Fibroblast of skin of right biceps (primary cell): ENCODE measurements at places on chromosomes 3 and 15.

- no peak for DNase-seq
Measured at GRCh38 chr3:126525091-126525852, 1.3 kb downstream of the CHST13 start.

DNA sequence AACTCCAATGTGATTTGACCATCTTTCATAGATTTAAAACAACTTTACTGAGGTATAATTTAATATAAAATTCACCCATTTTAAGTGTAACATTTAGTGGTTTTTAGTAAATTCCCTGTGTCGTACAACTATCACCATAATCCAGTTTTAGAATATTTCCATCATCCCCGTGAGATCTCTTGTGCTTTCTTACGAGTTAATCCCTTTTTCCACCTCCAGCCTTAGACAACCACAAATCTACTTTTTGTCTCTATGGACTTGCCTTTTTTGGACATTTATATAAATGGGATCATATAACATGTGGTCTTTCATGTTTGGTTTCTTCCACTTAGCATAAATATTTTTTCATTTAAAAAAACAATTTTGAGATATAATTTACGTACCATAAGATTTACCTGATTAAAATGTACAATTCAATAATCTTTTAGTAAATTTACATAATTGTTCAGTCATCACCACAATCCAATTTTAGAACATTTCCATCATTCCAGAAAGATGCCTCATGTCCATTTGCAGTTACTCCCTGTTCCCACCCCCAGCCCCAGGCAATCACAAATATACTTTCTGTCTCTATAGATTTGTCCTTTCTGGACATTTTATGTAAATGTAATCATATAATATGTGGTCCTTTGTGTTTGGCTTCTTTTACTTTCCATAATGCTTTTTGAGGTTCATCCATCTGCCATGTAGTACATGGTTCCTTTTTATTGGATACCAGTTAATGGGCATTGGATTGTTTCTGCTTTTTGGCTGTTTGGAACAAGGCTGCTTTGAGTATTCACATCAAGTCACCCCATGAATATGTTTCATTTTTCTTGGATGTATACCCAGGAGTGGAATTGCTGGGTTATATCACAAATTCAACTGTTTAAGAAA, 3.1 kb downstream of the OXSR1 start:
- peak; percentile 81 for DNase-seq

DNA sequence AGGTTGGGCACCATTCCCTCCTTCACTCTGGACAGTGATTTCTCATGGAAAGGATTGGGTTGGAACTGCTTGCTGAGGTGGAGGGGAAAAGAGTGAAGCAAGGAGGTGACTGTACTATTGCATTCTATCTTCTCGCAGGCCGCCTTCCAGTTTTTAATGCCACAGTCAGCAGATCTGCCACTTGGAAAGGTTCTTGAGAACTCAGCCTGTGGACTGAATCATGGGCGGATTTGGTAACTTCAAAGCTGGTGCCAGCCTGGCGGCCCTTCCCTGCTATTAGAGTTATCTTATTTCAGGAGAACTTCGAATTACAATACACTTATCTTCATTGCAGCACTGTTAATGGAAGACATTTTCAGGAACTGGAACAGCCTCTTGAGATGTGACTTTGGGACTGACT, 23.1 kb upstream of the SLC28A2 start:
- DNase-seq: no peak

DNA sequence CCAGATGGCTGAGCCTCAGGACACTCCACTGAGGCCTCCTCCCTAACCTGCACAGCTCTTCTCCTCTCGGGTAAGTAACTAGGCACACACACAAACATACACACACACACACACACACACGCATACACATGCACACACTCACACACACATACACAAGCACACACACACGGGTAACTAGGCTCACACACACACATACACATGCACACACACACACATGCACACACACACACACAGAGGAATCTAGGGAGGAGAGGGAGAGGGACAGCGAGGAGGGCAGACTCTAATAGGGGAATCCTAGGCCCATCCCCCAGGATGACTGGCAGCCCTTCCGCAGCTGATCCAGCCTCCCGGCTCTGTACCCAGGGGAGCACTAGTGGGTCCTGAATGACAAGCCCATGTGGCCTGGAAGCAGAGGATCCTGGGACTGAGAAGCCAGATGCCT, 177.4 kb upstream of the LINGO1 start:
- DNase-seq: peak; percentile 14

GRCh38 chr3:18087988-18088387, 337.2 kb downstream of the SATB1 start:
- peak; percentile 22 for DNase-seq

DNA sequence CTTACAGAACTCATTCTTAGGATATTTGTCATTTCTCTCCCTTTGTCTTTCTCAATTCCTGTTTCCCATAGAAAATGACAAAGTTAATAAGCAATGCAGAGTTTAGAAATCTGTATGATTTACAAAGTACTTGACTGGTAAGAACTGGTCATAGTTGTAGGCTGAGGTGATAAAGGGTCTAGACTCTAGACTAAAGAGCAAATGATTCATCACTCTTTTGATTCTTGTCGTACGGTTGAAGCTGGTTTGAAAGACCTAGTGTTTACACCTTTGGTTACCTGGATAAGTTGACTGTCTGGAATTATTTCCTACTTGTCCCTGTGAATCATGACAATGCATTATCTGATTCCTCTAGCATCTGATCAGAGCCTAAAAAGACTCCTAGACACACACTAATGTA, 58.9 kb upstream of the TP63 start:
- DNase-seq: peak; percentile 49

DNA sequence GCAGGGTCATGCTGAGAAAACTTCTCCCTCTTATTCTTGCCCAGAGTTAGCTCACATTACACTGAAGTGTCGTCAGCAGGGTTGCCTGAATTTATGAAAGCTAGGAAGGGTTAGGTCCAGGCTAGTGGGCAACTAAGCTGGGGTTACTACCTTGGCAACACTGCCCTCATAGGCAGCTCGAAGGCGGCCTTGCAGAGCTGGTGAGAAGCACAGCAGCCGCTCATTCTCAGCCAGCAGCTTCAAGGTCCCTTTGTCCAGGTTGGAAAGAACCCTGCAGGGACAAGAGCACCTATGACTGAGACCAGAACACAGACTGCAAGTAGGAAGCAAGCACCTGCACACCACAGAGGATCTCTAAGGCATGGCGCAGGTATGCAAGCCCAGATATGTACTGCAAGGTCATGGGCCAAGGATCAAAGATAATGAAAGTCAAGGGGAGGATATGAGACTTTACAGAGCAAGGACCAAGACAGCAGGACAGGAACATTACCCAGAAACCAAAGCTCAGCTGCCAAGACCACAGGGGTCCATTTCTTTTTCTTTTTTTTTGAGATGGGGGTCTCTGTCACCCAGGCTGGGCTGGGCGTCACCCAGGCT, 2.8 kb downstream of the CDAN1 start:
- no peak for DNase-seq

DNA sequence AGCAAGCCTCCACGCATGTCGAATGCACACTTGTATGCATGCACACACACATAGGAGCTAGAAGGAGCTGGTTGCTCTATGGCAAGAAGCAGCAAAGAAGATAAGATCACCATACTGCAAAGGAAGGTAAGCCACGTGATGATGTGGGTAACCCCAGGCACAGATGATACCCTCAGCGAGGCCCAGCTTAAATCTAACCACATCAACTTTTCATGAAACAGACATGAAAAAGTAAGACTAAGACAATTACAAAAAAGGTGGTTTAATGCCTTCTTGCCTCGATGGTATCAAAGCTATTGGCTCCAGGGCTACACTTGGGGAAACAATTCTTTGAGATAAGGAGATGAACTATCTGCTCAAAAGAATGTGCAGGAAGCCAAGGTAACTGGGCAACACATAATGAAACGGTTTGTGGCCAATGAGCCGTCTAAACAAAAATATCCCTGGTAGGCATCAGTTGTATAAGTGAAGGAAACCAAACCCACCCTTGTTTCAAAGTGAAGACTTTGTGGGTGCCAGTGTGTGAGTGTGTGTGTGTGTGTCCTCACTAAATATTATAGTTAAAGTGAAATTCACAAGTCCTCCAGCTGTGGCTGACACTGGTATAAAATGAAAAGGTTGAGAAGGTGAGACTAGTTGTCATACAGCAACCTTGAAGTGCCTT, 365.7 kb upstream of the ICE2 start:
- DNase-seq: no peak

GRCh38 chr3:52286777-52287110, 884 bp upstream of the GLYCTK start:
- DNase-seq: peak; percentile 24

- no peak for DNase-seq
Measured at GRCh38 chr3:139655909-139656595, 21.7 kb downstream of the NMNAT3 start.

GRCh38 chr3:134956844-134957243, 161.8 kb downstream of the EPHB1 start:
- no peak for DNase-seq

GRCh38 chr3:129596194-129597086, 10.0 kb downstream of the PLXND1 start:
- DNase-seq: peak; percentile 96

- peak; percentile 50 for DNase-seq
Measured at GRCh38 chr3:10370429-10370828, 49.5 kb upstream of the SEC13 start.

DNA sequence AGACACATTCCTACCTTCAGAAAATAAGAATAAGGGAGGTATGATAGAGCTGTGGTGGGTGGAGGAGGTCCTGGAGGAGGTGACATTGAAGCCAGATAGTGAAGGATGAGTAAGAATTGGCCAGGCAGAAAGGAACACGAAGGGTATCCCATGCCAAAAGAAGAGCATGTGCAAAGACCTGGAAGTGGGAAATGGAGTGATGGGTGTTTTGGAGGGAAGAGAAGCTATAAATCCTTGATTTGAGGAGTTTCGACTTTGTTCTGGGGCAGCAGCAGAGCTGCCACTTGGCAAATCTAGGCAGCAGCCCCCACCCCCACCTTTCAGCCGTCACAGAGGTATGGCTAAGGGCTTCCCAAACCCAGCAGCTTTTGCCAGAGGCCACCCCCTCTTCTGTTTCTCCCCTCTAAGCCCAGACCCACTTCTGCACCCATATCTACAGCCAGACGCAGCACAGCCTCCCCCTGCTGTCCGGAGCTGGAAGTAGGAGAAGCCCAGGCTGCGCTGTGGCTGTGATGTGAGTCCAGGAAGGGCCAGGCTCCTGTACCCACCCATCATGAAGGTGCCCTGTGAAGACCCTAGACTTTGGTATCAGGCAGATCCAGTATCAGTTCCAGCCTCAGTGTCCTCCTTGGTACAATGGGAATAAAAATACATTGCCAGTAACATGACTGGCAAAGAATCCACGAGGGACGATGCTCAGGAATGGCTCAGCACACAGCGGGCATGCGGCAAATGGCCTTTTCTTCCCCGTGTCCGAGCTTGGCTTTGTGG, 188.7 kb upstream of the LINGO1 start:
- peak; percentile 41 for DNase-seq

DNA sequence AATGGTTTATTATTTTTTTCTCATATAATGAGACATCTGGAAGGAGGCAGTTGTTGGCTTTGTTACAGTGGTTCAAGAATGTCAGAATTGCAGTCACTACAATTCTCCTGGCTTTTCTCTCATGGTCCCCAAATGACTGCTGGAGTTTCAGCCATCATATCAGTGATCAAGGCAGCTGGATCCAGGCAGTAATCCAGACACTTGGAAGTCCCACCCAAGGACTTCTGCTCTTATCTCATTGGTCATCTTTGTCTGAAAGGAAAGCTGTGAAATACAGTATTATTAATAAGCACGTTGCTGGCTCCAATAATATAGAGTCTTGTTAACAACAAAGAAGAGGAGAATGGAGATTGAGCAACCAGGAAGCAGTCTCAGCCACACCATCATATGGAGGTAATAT, 22.9 kb upstream of the MED12L start:
- no peak for DNase-seq

DNA sequence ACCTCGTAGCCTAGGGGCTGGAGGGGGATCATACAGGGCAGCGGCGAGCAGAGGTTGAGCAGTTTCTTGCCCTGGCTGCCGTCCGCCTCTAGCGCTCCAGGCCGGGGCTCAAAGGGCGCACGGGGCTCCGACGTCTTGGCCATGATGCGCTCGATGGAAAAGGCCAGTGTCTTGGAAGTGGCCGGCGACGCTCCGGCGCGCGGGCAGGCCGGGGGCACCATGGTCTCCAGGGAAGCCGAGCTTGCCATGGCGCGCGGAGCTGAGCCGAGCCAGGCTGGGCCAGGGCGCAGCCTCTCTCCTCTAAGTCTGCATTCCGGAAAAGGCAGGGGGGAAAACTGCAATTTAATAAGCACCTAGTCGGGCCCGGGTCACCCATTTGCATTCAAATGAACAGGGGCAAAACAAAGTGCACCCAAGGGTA, 719 bp downstream of the FEZF2 start:
- DNase-seq: no peak

DNA sequence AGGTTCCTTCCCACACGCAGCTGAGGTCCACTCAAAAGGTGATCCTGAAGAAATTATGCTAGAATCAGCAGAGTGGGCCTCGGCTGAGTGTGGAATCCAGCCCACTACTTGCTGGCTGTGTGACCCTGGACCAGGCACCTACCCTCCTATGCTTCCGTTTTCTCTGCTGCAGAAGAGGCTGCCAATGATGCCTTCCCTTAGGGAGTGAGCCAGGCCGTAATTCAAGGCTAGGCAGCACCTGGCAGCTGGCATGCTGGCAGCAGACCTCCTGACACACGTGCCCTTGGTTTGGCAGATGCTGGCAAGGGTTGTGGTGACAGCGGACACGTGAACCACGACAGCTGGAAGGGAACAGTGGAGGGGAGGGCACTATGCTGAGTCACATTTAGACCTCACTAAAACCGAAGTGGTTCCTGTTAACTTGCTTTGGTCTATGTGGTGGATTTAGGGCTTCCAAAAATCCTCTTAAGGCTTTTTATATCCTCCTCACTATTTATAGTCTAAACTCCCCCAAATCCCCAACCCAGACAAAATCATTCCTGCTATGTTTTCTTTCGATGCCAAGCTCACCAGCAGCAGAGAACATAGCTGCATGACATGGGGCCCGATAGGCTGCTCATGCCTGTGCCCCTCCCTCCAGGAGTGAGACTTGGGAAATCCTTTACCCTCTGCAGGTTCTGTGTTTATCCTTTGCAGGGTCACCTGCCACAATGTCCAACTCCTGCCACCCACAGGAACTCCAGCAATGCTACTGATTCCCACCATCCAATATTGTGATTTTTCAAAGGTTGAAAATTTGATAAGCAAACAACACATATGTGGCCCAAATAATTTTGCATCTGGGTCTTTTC, 10.6 kb upstream of the PCSK6 start:
- no peak for DNase-seq
